Activated T-helper 1 cell treated with anti-CD3 and anti-CD28 coated beads, Interleukin-2, amount 50 U/mL, for 16 hours (primary cell): ENCODE measurements at places on chromosomes 13 and 19.

GRCh38 chr13:45705918-45706317, 3.8 kb downstream of the CBY2 start:
- DNase-seq = no peak

DNA sequence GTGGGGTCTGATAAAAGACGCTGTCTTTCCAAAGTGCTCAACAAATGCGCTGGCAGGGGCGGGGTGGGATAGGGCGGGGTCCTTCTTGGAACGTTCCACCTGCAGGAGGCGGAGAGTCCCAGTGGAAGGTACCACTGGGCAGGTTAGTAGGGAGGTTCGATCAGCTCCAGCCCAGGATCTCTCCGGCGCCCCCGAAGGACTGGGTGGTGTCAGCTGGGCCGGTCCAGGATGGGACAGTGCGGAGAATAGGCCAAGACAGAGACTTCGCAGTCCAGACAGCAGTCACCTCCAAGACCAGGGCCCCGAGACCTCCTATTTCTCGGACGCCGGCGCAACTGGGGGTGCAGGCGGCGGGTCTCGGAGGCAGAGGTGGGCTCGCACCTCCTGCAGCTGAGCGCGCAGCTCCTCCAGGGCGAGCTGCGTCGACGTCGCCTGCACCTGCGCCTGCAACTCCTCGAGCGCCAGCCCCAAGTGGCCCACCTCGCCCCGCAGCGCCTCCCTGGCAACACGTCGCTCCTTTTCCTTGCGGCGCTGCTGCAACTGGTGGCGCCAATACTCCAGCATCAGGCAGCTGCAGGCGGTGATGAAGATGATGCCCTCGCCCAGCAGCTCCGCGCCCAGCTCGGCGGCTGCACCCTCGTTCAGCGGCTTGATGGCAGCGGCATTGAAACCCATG, 21.6 kb downstream of the VASP start:
- DNase-seq = no peak

- DNase-seq = no peak
Measured at GRCh38 chr19:47446534-47447469, 24.9 kb downstream of the SLC8A2 start.

DNA sequence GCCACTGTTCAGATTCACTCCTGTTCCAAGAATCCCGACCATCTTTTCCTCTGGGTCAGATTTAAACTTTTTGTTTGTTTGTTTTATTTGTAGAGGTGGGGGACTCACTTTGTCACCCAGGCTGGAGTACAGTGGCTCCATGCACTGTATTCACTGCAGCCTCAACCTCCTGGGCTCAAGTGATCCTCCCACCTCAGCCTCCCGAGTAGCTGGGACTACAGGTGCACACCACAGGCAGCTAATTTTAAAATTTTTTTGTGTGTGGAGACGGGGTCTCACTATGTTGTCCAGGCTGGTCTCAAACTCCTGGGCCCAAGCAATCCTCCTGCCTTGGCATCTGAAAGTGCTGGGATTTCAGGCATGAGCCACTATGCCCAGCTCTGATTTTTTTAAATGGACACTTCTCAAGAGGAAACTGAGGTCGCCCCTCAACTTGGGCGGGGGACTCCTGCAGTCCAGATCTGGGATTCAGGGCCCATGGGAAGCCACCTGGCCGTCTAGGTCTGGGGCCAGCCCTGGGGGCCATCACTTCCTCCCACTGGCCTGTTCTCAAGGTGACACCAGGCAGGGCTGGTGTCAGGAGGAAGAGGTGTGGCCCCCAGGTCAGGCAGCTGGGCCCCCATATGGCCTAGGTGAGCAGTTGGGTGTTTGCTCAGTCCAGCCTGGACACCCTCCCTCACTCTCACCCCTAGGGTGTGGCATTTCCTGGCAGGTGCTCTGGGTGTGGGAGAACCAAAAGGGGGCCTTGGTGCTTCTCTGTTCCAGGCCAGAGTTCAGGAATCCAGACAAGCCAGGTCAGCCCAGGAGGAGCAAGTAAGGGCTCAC, 1.3 kb downstream of the B3GNT3 start:
- no peak for DNase-seq

- DNase-seq = no peak
Measured at GRCh38 chr13:29281932-29282495, 313.5 kb downstream of the SLC7A1 start.

DNA sequence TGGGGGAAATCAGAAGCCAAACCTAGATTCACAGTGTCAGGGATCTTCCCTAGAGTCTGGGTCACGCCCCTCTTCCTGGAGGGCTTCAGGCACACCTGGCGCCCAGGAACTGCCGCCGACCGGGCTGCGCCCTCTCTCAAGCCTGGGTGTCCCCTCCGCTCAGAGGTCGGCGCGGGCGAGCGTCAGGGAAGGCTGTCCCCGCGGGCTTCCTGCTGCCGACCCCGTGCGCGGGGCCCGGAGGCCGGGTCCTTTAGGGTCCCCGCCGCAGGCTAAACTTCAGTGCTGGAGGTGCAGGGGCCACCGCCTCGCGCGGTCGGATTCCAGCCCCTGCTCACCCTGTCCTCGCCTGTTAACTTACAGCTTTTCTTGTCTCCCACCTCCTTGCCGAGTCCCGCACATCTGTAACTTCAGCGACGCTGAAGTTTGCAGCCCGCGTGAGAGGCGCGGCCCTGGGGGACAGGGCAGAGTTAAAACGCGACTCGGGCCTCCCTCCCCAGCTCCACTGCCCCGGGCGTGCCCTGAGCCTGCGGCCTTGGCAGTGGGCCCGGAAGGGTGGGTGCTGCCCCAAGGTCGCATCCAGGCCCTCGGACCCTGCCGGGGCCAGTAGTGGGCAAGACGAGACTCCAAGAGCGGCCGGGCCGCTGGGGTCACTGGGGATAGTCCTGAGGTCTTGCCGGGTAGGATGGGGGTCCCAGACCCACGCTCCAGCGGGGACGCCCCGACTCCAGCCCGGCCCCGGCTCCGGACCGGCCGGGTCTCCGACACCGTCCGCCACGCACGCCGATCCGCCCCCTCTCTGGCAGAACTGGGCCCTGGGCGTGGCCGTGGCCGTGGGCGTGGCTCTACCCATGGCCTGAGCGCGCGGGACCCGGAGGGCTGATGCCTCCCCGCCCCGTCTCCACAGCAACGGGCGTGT, 95.6 kb upstream of the ZNF98 start:
- no peak for DNase-seq
